ENCODE measurements at places on chromosomes 7 and 10.
A peak's percentile ranks its signal among the peaks of the same experiment; 100 is the strongest.

DNA sequence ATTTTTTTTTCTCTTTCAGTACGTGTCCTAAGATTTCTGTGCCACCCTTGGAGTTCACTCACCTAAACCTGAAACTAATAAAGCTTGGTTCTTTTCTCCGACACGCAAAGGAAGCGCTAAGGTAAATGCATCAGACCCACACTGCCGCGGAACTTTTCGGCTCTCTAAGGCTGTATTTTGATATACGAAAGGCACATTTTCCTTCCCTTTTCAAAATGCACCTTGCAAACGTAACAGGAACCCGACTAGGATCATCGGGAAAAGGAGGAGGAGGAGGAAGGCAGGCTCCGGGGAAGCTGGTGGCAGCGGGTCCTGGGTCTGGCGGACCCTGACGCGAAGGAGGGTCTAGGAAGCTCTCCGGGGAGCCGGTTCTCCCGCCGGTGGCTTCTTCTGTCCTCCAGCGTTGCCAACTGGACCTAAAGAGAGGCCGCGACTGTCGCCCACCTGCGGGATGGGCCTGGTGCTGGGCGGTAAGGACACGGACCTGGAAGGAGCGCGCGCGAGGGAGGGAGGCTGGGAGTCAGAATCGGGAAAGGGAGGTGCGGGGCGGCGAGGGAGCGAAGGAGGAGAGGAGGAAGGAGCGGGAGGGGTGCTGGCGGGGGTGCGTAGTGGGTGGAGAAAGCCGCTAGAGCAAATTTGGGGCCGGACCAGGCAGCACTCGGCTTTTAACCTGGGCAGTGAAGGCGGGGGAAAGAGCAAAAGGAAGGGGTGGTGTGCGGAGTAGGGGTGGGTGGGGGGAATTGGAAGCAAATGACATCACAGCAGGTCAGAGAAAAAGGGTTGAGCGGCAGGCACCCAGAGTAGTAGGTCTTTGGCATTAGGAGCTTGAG, at the start of gene CFTR:
CFTR (plus strand) TSS at position 801 of the 830 bp plus-strand sequence. CDS start 70 bp downstream, outside the sequence.
- no peak for DNase-seq

GRCh38 chr10:21742740-21743412, 208.8 kb downstream of the MLLT10 start:
- no peak for DNase-seq

DNA sequence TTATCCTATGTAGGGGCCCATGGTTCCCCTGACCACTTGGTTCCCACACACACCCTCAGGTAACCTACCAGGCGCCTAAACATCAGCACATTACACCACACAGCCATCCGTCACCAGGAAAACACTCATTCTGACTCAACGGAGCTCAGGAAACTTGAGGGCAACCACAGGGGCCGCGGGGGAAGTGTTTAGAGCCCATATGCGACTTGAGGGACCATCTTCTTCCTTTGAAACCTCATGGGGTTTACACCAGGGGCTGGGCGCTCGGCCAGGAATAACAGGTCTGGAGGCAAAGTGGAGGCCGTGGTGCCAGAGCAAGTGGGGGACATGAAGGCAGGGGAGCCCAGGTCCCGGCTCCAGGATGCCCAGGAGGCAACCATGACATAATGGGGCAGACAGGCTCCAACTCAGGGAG, 1.5 kb downstream of the STX1A start:
- no peak for DNase-seq

- DNase-seq: no peak
These were observed 3.8 kb upstream of the MRC1 start for GRCh38 chr10:17805330-17805729.

DNA sequence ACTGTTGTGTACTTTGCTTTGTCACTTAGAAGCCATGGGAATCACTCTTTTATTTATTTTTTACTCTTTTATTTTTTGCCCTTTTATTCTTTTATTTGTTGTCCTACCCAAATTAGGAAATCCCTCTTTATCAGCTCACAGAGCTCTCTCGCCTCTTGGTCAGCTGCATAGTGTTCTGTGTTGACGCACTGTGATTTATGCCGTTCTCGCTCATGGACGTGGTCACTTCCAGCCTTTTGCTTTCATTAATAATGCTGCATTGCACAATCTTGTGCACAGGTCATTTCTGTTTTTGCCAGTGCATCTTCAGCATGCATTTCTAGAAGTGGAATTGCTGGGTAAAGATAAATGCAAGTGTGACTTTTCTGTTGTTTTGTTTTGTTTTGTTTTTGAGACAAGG, 42.3 kb downstream of the FBH1 start:
- DNase-seq: no peak

- DNase-seq: no peak
These were observed 127.3 kb downstream of the CAMK1D start for GRCh38 chr10:12476656-12477055.

DNA sequence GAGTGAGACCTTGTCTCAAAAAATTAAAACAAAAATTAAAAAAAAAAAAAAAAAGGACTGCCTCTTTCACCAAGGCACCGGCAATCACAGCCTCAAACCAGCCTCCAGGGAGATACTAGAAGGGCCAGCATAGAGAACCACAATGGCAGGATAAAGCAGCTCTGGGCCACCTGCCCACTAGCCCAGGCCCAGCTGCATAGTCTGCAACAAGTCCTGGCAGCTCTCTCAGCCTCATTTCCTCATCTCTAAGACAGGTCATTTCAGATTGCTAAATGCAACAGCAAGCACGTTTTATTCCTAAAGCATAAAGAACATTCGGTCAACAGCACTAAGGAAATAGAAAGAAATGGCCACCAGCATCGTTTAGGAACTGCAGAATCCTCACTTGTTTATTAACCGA, 28.8 kb downstream of the XPNPEP1 start:
- no peak for DNase-seq

DNA sequence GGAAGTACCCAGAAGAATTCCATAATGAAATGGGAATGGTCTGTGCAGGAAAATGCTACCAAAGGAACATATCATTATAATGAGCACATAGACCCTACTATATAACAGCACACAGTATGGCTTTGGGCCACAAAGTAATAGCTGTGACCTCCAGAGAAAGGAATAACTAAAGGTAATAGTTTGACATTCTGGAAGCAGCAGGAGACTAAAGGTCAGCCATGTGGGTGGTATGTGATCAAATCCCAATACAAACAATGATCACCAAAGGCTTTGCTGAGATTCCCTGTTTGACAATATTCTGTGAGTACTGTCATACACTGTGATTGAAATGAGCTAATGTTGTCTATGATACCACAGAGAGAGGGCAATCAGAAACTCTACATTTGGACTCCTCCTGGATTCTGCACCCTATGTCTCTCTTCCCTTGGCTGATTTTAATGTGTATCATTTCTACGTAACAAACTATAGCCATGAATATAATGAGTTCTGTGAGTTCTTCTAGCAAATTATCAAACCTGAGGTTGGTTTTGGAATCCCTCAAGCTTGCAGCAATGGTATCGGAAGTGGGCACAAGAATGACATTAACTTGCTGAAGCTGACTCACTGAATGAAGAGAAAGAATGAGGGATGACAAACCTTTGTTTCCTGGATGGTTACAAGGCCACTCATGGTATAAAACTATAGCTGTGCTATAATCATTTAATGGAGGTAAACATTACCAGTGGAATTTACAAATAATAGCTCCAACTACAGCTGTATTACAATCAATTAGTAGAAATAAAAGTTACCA, 99.6 kb downstream of the JMJD1C start:
- DNase-seq: no peak

- DNase-seq: peak; percentile 94
These were observed 43.2 kb upstream of the FAM20C start for GRCh38 chr7:148932-149790.

DNA sequence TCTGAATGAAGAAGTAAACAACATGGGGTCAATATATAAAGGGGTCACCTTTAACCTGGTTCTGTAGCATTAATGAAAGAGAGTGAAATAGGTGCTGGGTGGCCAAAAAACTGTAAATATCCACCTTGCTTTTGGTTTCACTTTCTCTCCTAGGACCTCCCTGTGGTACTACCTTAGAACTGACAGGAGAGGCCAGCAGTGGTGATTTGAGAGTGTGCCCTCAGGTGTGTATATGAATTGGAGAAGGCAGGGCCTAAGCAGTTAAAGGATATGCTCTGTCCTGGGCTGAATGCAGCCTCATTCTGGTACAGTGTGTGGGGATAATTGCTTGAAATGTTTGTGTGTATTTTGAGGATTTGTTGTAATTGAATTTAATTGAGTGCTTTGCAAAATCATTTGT, 62.0 kb downstream of the BBS9 start:
- no peak for DNase-seq

DNA sequence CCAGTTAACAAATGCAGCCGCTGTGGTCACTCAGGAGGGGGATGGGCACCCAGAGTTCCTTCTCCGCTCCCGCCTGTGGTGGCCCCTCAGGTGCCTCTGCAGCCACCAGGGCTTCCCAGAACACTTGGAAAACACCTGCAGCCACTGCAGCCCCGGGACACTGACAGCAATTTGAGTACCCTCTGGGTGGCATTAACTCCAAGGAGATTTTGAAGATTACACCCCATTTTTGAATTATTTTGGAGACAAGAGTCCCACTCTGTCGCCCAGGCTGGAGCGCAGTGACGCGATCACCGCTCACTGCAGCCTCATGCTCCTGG, 32.2 kb downstream of the IL15RA start:
- no peak for DNase-seq

DNA sequence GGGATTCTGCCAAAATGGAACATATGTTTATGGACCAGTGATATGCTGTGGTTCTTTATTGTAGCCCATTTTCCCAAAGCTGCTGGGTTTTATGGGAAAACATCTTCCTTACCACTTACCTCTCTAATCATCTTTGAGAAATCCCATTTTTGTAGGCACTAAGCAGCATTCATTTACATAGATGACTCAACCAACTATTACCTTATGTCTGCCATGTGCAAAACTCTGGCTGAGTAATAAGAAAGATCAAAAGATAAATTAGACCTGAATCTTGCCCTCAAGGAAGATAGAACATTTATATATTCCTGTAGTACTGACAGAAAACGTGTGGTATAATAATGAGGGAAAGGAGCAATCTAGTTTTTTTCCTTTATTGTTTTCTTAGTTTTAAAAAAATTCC, 24.3 kb downstream of the CBLL1 start:
- no peak for DNase-seq

DNA sequence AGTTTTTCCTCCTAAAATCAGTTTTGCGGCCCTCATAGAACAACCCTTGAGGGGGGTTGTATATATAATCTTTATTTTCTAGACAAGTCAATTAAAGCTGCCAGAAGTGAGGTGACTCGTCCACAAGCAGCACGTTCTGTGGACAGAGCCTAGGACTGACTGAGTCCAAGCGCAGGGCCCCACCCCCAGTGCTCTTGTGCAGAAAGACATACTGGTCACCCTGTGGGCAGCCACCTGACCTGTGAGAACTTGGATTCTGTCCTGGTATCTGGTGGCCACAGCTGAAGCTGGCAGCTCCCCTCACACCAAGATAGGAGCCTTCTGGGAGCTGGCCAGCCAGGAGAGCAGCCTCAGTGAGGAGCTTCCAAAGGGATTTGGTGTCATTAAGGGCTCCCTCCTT, 89.3 kb downstream of the GRK5 start:
- DNase-seq: no peak

DNA sequence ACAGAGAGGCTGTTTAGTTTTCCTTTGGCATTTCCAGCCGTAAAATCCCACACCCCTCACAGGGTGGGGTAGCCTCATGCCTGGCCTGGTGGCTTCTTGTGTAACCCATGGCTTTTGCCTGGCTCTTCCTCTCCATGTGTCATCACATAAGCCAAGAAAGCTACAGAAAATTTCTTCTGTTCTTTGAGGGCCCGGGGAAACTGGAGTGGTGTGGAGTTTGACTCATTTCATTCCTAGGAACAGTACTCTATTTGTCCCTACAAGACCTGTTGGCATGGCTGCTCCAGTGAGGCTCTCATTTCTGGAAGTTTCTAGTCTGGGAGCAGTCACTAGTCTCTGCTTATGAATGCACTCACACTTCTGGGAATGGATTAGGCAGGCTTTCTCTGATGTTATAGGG, 523.9 kb downstream of the SUGCT start:
- DNase-seq: no peak

- no peak for DNase-seq
These were observed 104.6 kb downstream of the HECTD2 start for GRCh38 chr10:91514787-91515186.

GRCh38 chr7:95861041-95861440, 88.7 kb downstream of the DYNC1I1 start:
- no peak for DNase-seq

- DNase-seq: no peak
These were observed 28.1 kb upstream of the SH2D4B start for GRCh38 chr10:80509403-80510161.

- DNase-seq: no peak
These were observed 20.3 kb upstream of the HGF start for GRCh38 chr7:81790120-81790500.

DNA sequence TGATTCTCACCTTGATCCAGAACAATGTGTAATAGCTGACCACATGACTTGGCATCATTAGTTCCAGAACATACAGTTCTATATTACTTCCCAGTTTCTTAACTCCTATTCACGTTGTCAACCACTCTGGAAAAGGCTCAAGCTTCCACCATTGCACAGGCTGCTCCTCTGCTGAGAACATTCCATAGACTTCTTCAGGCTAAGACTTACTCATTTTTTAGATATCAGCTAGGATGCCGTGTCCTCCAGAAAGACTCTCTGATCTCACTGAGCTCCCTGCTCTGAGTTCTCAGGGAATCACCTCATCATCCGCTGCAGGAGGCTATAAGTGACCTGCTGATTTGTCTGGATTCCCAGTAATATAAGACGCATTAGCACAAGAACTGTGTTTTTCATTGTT, 73.1 kb downstream of the HTR7 start:
- no peak for DNase-seq

DNA sequence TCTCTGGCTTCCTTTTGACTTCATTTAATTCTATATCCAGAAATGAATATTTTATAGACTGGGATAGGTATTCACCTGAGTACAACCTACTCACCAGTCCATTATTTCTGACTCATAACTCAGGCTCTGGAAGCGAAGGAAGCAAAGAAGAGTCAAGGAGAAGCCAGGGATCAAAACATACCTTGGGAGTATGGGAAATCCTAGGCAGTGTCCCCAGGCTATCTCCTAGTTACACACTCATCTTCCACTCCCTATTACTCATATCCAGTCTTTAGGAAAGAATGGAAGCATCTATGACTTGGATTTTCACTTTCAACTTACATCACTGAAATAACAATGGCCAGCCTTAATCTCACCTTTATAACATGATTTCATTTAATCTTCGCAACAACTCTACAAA, 40.9 kb upstream of the ELAPOR2 start:
- DNase-seq: no peak

GRCh38 chr7:106017657-106018056, 54.6 kb downstream of the CDHR3 start:
- DNase-seq: no peak

GRCh38 chr7:18239212-18239611, 211.6 kb upstream of the PRPS1L1 start:
- no peak for DNase-seq

GRCh38 chr7:92763636-92764423, 72.5 kb downstream of the CDK6 start:
- DNase-seq: no peak

DNA sequence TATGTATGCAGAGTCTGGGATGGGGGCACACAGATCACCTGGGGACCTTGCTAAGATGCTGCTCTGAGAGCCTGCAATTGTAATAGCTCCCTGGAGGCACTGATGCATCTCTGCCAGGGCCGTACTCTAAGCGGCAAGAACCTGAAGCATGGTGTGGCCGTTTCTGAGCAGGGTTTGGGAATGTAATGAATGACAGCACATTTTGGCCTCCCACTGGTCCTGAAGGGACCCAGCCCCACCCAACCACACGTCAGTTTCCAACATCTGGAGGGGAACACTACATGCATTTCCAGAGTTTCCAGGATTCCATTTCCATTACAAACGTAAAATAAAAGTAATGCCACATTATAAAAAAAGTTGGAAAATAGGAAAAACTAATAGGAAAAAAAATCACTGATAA, 14.0 kb downstream of the ZCCHC24 start:
- DNase-seq: no peak
